ENCODE measurements at places on chromosomes 4 and X. TPM values are rescaled to one million over a fixed set of nuclear protein-coding genes. Genes with fewer than 3 reads are reported as not detected.

DNA sequence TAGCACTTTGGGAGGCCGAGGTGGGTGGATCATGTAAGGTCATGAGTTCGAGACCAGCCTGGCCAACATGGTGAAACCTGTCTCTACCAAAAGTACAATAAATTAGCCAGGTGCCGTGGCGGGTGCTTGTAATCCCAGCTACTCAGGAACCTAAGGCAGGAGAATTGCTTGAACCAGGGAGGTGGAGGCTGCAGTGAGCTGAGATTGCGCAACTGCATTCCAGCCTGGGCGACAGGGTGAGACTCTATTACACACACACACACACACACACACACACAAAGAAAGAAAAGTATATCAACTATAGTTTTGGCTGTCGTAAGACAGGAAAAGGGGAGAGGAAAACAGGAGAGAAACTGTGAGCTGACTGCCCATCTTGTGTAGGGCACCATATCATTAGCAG, 171.7 kb downstream of the ADAMTS3 start:
- DNase-seq = no peak

- no peak for DNase-seq
These were observed 49.7 kb upstream of the ELOVL6 start for GRCh38 chr4:110248100-110248499.

- DNase-seq = no peak
These were observed 11.0 kb upstream of the FGF5 start for GRCh38 chr4:80255329-80256095.

Gene FRMD7
- total RNA-seq = 0.69 TPM
